Stimulated activated CD4-positive, alpha-beta T cell treated with anti-CD3 and anti-CD28 coated beads, TNF-alpha, amount 100 ng/mL, for 4 hours (primary cell): ENCODE measurements at places on chromosomes 3 and 15.

DNA sequence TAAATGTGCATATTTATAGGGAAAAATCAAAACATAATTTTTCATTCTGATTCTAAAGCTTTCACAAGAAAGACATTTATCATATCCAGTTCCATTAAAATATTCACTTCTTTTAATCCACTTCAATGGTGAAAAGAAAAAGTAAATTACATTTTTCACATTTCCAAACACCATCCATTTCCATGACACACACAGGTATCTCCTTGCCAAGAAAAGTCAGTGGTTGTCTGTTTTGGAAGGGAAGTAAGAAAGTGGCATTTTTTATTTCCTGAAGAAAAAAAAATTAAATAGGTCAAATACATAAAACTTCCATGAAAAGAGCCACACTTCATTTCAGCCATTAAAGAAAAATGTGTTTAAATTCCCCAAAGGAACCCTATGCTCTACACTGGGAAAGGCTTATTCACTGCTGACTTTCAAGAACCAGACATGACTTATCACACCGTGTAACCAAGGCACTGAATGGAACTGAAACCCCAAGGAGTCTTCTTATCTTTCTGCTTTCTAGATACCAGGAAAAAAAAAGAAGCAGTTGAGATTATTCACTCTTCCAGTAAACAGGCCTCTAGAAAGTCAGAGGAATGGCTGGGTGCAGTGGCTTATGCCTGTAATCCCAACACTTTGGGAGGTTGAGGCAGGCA is 44.5 kb downstream of the OSBPL10 start:
- no peak for DNase-seq

DNA sequence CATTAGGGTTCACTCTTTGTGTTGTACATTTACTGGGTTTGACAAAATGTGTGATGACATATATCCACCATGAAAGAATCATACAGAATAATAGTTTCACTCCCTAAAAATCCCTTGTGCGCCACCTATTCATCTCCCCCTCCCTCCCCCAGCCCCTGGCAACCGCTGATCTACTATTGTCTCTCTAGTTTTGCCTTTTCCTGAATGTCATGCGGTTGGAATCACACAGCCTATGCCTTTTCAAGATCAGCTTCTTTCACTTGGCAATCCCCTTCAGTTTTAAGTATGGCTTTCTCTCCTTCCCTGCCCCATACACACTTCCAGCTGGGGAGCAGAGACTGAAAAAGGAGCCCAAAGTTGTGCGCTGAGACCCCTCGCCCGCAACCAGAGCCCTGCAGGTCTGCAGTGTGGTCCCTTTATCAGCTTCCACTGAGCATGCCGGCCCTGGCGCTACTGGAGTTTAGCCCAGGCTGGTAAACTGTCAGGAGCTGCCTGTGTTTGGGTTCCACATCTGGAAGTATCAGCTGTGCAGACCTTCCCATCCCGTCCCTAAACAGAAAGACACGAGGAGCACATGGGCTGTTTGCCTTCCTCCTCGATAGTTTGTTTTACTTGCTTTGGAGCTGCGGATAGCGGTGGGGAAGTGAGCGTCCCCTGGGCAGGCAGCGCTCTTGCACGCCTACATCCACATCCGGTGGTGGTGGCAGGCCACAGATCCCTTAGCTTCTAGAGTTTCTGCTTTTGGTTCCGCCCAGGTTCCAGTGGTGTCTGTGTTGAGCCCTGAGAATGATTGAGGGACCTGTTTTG is 12.3 kb downstream of the BOC start:
- no peak for DNase-seq

DNA sequence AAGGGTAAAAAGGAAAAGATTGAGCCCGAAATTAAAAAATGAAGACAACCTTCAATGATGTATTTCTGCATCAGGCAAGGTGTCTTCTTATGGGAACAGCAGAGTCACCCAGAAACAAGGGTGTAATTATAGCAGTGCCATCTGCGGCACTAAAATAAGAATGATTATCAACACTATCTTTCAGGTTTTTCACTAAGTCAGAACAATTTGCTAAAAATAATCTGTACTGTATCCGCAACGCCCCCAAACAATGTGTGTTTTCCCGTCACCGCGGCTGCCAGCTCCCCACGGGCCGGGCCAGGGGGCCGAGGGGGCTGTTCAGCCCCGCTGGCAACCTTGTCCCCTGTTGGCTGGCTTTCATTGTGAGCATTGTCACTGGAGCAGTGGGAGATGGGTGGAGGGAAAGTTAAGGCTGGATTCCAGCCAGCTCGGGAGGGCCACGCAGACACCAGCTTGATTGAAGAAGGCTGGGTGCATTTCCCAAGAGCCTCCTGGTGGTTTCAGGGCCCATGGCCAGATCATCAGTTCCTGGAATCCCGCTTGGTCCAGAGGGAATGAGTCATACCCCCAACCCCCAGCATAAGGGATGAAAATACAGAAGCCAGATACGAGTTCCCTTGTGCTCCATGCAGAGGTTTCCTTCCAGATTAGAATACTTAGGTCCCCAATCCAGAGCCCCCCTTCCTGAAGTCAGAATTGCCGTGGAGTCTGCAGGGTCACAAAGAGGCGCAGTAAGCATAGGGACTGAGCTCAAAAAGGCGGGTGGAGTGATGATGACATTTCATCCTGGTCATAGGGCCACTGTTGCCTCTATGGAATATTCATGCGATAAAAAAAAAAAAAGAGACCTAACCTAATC is 90.2 kb upstream of the KLF13 start:
- DNase-seq: no peak

- no peak for DNase-seq
Observed at GRCh38 chr3:48428088-48428571, 1.8 kb downstream of the PLXNB1 start.

DNA sequence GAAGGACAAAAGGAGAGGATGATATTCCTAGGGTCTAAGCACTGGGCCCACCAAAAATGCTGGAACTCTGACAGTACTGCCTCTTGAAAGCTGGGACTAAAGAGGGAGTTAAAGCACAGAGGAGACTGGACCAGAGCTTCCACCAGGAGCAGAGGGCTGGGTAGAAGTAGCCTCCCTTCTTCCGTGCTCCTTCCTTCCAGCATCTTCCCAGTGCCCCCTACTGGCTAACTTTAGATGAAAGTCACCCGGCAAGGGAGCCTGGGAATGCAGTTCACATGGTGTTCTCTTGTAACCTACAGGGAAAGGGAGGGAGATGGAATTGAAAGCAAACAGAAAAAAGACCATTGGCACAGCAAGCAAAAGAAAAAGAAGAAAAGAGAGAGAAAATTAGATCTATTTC is 106.1 kb upstream of the COL8A1 start:
- no peak for DNase-seq

GRCh38 chr3:18890449-18890848 is 257.9 kb upstream of the KCNH8 start:
- no peak for DNase-seq

- no peak for DNase-seq
Observed at GRCh38 chr15:96326328-96327154, 4.0 kb upstream of the NR2F2 start.

GRCh38 chr3:39707314-39707909 is 102.0 kb upstream of the MYRIP start:
- DNase-seq: no peak

DNA sequence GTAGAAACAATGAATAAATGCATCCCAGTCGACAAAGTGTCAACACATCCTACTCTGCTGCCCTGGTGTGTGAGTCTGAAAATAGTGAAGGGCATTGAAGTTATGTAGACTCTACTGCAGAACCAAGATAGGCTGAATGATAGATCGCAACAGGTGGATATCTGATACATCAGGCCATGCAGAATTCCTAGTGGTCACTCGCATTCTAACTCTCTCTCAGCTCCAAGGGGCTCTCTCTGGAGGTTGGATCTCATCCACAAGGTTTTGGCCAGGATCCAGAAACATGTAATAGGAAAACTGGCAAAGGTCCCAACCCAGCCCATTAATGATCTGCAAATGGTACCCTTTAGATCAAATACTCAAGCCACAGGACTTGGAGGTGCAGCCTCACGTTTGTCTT is 514.1 kb downstream of the MAGI1 start:
- no peak for DNase-seq

DNA sequence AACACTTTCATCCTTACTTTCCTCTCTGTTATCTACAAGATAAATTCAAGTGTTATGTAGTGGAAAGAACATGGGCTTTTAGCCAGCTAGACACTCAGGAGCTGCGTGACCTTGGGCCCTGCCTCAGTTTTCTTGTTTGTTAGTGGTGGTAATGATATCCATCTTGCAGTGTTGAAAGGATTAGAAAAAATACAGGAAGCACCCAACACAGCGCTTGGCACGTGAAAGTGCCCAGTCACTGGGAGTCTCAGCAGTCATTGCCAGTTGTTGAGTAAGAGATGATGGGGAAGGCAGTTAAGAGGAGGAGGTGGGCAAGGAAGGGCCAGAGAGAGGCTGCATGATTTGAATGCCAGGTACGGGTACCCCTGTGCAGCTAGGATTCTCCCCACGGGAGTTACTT is 5.3 kb downstream of the PDIA5 start:
- no peak for DNase-seq

DNA sequence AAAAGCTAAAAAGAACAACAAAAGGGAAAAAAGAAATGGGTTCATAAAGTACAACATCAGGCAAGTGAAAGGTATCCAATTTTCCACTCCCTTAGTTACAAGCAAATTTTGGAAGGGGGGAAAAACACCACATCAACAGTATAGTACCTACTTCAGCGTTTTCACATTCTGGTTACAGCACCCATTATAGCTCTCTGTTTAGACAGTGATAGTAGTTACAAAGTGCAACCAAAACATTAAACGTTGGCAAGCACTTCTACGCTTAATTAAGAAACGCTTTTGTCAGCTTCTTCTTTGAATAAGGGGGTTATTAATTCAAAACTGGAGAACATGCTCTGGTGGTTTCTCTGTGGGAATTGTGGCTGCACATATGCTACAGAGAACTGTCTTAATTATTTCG is 180.2 kb downstream of the VPS13C start:
- no peak for DNase-seq

- no peak for DNase-seq
Observed at GRCh38 chr3:178010306-178010705, 525.9 kb upstream of the KCNMB2 start.

- DNase-seq: no peak
Observed at GRCh38 chr15:25773248-25773647, 89.9 kb downstream of the ATP10A start.

GRCh38 chr15:41732483-41732882 is 41.8 kb upstream of the MAPKBP1 start:
- DNase-seq: no peak

GRCh38 chr3:64308931-64309330 is 83.7 kb upstream of the PRICKLE2 start:
- DNase-seq: no peak
